ENCODE measurements at places on chromosomes 7 and 10. TPM values are rescaled to one million over a fixed set of nuclear protein-coding genes. Genes with fewer than 3 reads are reported as not detected.

The FAM24B gene
- total RNA-seq = 3.2 TPM

The ARHGAP21 gene
- 56.6 TPM for total RNA-seq

The HOXA5 gene
- 1.3 TPM for total RNA-seq

The SCIN gene
- total RNA-seq = not detected

Measured in pericardium fibroblast (primary cell).